ENCODE measurements at places on chromosomes 13 and 19.

GRCh38 chr13:79384022-79384610 lies 21.9 kb downstream of the RBM26 start:
- no peak for DNase-seq

DNA sequence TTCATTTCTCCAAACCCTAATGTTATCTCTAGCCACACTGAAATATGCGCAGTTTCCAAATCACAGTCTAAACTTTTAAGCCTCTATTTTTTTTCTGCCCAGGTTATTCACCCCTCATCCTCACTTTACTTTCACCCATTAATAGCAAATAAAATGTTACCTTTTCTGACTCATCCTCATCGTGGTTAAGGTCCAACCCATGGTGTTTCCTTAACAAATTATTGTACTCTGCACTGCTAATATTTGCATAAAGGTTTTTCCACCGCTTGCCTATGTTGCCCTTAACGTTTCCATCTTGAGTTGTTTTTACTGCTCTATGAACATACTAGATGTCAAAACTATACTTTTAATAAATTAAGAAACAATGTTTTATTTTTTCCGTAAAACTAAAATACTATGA lies 780.9 kb upstream of the KLHL1 start:
- no peak for DNase-seq

GRCh38 chr13:65613004-65613403 lies 1617.1 kb downstream of the PCDH9 start:
- DNase-seq = no peak

DNA sequence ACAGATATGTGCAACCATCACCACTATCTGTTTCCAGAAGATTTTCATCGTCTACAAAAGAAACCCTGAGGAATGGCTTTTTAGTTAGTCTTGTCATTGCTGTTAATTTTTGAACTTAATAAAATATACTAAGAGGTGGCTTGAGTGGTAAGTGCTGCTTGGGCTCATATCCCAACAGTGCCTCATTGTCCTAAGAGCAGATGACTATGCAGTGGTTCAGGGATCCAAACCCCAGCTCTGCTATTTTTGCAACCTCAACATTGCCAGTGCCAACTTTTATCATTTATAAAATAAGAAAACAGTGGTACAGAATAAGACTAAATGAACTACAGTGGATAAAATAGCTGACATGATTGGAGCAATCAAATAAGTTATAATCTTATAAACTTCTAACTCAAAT lies 123.2 kb upstream of the SLC7A1 start:
- DNase-seq = no peak

GRCh38 chr19:46748325-46749109 lies 2.3 kb upstream of the STRN4 start:
- DNase-seq = no peak

DNA sequence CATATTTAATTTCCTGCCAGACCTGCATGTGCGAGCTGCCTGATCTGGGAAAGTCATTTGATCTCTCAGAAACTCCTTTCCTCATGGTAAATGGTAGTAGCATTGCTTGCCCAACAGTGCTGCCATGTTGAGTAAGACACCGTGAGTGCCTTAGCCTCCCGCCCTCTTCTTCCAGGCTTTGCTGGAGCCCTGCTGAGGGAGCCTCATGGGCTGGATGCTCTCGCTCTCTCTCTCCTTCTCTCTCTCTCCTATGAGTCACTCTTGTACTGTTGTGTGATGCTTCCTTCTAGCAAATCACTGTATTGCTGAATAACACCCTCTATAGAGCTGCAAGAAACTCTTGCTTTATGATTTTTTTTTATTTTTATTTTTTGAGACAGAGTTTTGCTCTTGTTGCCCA lies 365.5 kb downstream of the UQCRFS1 start:
- DNase-seq = no peak
